ENCODE measurements at places on chromosomes 6 and 20. TPM values are rescaled to one million over a fixed set of nuclear protein-coding genes. Genes with fewer than 3 reads are reported as not detected.

The VSTM2L gene
- 0.66 TPM for total RNA-seq

The TNFRSF21 gene
- total RNA-seq, result 3.5 TPM

The NRN1 gene
- 0.11 TPM for total RNA-seq

The PRR18 gene
- not detected for total RNA-seq

The DDO gene
- total RNA-seq, result 3.0 TPM

The TBXT gene
- total RNA-seq, result not detected

The AHCY gene
- 115 TPM for total RNA-seq

The SNX3 gene
- 252 TPM for total RNA-seq

Data from uterine smooth muscle cell (primary cell).